Naive thymus-derived CD4-positive, alpha-beta T cell (primary cell): ENCODE measurements at places on chromosomes 2 and 18.

DNA sequence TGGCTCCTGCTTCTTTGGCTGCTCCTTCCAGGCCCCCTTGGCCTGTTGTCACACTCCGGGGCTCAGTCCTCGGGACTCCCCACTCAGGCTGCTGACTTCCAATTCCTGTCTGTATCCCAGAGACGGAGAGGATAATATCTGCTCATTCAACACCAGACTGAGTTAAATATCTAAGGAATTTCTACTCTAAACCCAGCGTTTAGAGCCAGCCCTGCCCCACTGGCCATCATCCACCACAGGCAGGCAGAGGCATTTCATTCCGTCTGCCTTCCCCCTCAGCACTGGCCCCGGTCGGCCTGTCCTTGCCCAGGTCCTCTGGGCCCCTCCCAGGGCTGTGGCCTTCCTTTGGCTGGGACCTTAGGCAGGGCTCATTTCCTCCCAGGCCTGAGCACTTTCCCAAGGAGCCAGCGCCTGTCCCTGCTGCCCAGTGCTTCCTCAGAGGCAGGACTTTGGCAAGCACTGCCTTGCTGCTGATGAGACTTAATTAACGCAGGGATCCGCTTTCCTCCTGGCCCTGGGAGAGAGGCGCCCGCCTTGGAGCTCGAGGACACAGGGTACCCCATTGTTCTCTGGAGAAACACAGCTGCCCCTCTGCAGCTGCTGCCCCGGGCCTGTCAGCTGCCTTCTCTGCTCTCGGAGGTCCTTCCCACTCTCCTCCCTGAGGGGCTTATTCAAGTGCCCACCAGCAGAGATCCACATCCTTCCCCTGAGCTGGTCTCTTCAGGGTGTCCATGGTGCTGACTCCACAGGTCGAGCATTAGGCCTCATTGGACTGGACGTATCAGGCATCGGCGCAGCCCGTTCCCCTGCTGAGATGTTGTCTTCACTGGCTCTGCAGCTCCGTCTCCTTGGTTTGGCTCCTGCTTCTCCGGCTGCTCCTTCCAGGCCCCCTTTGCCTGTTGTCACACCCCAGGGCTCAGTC is 42.8 kb downstream of the ATOH8 start:
- no peak for DNase-seq

GRCh38 chr2:42736598-42737322 is 27.2 kb downstream of the OXER1 start:
- DNase-seq, result no peak

DNA sequence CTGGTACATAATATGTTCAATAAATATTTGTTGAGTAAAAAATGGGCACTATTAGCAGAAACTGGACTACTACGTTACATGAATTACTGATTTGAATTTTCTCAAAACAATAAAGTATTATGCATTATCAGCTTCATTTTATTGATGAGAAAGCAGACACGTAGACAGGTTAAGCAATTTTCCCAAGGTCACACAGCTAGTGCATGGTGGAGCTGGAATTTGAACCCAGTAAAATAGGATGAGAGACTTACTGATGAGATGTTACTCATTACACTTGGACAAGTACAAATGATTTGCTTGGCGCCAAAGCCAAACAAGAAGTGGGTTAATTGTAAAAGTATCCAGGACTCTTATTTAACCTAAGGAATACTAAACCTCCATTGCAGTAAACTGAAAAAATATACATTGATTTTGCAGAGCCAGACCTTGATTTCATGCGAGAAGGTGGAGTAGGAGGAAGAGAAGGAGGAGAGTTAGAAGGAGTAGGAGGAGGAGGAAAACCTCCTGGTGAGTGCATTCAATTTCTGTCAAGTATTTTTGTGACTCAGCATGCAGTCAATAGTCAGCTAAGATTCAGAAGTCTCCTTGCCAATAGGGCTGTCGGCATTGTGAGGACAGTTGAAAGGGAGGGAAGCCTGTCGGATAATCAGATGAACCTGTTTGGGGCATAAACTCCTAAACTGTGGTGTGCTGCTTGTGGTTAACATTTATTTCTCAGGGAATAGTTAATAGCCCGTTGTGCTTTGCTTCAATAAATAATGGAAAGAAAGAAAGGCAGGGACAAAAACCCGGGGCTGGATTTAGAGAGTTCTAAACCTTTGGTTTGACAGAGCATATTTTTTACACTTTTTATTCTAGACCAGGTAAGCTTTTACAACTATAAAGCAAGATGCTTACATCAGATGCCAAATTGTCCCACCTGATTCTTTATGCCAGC is 77.0 kb upstream of the TACR1 start:
- DNase-seq, result no peak

DNA sequence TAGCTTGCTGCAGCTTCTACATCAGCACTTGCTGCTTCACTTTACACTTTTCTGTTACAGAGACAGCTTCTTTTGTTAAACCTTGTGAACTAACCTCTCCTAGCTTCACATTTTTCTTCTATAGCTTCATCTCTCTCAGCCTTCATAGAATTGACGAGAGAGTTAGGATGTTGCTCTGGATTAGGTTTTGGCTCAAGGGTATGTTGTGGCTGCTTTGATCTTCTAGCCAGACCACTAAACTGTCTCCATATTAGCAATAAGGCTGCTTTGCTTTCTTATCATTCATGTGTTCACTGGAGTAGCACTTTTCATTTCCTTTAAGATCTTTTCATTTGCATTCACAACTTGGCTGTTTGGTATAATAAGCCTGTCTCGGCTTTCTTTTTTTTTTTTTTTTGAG is 46.3 kb upstream of the GRB14 start:
- no peak for DNase-seq

DNA sequence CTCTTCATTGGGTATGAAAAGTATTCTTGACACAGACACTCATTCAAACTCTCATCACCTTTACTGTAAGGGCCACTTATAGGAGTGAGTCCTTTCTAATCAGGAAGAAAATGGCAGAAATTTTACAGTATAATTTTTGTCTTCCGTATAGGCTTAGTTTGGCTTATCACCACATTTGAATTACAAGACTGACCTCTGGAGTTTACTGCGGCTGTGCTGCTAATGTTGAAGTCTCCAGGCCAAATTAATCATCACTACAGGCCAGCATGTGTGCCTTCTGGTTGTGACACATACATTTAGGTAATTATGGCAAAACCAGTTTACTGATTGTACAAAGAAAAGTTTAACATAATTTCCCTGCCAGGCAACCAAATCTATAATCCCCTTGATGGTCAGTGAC is 753.6 kb upstream of the GCFC2 start:
- no peak for DNase-seq

DNA sequence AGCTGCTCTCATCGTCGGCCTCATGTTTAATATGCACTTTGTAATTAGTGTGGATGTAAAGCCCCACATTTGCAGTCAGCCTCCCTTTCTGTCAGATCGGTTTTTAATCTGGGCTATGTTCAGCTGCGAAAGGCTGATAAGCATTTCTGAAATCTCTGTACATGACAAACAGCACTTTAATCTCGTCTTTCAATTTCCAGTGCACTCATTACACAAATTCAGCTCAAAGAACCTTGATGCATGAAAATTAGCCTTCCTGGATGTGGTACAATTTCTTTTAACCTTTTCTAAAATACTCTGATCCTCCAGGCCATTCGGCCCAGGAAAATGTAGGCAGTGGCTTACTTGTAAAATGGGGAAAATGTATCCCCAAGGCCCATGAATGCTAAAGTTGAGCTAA is 265.1 kb downstream of the RND3 start:
- no peak for DNase-seq

DNA sequence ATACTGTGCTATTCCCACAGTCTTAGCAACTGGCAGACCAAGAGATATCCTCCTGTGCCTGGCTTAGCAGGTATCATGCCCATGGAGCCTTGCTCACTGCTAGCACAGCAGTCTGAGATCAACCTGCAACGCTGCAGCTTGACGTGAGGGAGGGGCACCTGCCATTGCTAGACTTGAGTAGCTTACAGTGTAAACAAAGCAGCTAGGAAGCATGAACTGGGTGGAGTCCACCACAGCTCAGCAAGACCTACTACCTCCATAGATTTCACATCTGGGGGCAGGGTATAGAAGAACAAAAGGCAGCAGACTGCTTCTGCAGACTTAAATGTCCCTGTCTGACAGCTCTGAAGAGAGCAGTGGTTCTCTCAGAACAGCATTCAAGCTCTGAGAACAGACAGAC is 74.8 kb downstream of the AKAIN1 start:
- no peak for DNase-seq

DNA sequence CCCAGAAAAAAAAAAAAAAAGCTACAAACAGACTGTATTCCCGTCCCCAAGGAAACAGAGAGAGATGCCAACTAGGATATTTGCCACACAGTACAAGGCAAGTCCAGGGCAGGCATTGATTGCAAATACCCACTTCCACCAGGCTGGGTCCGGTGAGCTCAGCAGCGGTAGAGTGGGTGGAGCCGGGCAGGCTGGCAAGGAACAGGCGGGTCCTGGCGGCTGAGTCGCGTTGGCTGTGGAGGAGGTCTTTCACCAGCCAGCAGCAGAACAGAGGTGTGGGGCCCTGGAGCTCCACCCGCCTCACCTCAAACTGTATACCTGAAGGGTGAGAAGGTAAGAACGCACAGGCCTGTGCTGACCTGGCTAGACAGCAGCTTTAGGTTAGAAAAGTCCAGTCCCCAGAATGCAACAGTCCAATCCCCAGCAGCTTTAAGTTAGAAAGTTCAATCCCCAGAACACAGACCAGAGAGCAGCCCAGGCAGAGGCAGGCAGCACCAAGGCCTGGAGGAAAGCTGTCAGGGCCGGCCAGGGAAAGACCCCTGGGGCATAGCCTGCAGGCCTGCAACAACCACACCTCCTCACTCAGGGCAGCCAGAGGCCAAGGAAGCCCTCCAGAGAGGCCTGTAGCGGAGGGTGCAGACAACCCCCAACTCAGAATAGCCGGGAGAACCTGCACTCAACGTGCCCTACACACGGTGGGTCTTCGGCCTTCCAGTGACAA is 21.9 kb upstream of the MTERF4 start:
- no peak for DNase-seq
